ENCODE measurements at places on chromosomes 4 and X.
A peak's percentile ranks its signal among the peaks of the same experiment; 100 is the strongest.

GRCh38 chr4:105808750-105809041 is 86.6 kb upstream of the NPNT start:
- no peak for DNase-seq

DNA sequence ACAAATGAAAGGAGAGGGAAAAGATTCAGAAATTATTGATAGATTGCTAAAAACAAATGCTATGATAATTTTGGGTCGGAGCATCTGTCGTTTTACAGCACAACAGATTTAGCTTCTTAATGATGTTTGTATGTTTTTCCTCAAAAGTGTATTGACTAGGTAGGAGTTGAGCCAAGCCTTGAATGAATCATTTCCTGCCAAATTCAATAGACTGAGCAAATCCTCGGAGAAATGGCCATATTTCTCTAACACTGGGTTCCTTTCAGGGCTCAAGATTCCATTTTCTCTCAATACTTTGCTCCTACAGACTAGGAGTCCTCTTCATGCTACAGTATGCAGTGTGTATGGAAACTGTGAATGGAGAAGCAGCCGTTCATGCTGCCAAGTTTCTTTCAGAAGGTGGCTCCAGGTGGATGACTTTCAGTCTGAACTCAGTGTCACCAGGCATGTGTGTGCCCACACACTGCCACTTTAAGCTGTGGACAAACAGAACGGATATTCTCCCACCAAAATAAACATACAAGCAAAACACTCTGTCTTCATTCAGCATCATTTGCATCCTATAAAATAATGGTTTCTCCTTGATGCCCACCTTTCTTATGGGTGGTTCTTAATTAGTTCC is 146.0 kb downstream of the TBL1X start:
- no peak for DNase-seq

DNA sequence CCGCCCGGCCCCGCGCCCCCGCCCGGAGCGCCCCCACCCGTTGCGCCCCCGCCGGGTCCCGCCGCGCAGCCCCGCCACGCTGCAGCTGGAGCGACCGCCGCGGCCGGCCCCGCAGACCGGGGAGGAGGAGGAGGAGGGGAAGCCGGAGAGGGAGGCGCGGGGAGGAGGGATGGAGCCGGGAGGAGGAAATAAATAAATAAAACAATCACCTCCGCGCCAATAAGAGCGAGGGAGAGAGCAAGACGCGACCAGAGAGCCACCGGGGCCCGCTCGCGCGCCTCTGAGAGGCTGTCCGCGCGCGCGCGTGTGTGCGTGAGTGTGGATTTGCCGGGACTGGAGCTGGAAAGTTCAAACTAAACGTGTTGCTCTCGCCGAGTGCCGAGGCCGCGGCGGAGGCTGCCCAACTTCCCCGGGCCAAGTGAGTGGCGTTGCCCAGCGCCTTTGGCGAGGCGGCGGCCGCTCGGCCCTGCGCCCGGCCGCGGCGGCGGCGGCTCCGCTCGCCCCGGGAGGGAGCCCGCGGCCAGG is 2184.4 kb upstream of the TENM3 start:
- peak; percentile 51 for DNase-seq

DNA sequence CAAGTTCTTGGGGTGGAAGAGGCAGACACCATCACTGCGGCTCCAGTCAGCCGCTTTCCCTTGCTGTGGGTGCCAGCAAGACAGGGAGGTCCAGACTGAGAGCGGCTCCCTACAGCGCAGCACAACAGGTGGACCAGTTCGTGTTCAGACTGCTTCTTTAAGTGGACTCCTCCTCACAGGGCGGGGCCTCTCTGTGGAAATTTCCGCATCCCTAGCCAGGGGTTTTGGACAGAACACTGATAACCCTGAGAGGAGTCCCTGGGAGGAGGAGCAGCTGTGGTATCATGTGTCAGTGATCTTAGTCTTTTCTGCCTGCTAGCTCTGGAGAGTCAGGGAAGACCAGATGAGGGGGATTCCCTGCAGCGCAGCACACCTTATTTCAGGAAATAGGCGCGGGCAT is 48.5 kb downstream of the MAGEC2 start:
- no peak for DNase-seq

DNA sequence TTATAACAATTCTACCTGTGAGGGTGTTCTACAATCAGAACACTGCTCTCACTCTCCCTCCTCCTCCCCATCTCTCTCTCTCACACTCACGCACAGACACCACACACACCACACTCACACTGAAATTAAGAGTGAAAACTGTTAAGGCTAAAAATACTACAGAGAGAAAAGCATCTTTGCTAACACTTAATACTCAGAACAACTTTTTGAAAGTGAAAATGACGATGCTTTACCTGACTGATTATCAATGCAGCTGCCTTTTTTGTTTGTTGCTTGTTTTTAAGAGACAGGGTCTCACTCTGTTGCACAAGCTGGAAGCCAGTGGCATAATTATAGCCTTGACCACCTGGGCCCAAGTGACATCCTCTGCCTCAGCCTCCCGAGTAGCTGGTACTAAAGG is 222.4 kb downstream of the APBB2 start:
- no peak for DNase-seq

- DNase-seq, result peak; percentile 7
Measured at GRCh38 chr4:123832173-123833026, 435.8 kb downstream of the SPRY1 start.

DNA sequence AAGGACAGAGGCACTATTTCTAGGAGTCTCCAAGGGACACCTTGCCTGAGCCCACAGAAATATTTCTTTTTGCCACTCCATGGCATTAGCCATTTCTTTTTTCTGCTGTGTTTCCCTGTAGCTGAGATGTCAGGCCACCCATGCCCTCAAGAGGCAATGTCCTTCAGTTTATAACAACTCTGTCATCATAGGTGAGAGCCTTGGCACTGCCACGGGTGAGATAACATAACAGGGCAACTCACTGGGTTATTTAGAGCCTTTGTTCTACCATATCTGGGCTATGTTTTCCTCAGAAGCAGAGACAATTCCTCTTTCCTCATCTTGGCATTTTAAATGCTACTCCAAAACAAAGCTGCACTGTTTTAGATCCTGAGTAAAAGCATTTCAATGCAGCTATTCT is 99.9 kb upstream of the MAOA start:
- no peak for DNase-seq

DNA sequence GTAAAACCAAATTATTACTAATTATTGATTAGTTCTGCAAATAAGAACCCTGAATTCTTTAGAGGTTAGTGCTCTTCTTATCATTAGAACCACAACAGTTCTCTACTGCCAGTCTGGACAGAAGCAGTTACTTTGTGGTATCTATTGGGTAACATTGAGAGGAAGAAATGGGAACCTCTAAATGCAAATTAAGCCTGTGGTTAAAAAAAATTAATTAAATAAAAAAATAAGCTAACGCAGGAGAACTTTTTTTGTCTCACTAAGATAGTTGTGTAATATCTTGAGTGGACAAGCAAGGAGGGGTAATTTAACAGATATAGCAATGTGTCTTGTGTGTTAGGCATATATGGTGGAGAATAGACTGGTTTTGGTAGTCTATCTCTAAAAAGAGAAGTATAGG is 32.9 kb upstream of the TET2 start:
- no peak for DNase-seq

DNA sequence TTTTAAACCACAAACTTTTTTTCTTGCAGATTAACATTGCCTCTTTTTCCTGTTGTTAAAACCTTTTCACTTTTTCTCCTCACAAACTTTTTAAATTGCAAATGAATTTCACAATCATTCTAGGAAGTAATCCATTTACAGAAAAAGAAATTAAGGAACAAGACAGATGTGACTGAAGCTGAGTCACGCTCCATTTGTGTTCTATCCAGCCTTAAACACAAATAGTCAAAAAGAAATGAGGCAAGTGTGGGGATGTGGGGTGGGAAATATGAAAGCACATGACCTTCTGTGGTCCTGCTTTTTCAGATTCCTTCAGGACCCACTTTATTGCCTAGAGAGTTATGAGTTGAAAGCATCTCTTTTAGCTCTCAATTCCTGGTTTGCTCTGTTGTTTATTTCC is 197.0 kb downstream of the ADGRL3 start:
- DNase-seq, result no peak

DNA sequence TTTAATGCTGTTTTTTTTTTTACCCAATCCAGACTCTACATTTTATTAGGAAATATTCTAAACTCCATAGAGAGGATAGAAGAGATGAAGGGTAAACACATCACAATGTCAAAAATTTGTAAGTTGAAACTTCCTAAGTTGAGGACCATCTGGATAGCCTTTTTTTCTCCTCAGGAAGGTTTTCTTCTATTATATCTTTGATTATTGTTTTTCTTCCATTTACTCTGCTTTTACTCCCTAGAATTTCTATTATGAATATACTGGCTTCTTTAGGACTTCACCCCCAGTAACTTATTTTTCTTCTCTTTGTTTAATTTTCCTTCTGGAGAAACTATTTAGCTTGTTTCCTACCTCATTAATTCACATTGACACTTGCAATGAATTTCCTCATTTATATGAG is 71.2 kb upstream of the SLIT2 start:
- no peak for DNase-seq

- no peak for DNase-seq
Measured at GRCh38 chrX:134554291-134554690, 94.3 kb downstream of the HPRT1 start.

- DNase-seq, result no peak
Measured at GRCh38 chrX:45762699-45763647, 562.3 kb upstream of the DIPK2B start.

GRCh38 chr4:124790471-124790870 is 77.9 kb upstream of the ANKRD50 start:
- no peak for DNase-seq

GRCh38 chr4:177386278-177386815 is 55.9 kb downstream of the AGA start:
- no peak for DNase-seq

- no peak for DNase-seq
Measured at GRCh38 chr4:142155347-142155746, 519.0 kb downstream of the IL15 start.

GRCh38 chr4:3532751-3533422 is 665 bp upstream of the LRPAP1 start:
- DNase-seq, result no peak

DNA sequence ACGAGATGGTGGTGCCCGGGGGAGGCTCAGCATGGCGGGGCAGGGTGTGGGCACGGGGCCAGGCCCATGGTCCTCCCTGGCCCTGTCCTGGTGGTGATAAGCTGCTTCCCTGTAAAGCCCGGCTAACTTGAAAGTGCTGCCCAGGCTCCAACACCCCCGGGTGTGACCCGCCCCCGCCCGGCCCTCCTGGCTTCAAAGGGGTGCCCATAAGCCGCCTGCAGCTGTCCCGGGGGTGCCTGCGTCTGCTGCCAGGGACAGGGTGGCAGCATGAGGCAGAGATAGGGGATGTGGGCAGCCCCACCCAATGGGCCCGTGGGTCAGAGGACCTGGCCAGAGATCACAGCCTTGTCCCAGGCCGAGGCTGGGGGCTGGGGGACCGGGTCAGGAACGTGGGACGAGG is 18.1 kb downstream of the FGFRL1 start:
- no peak for DNase-seq

DNA sequence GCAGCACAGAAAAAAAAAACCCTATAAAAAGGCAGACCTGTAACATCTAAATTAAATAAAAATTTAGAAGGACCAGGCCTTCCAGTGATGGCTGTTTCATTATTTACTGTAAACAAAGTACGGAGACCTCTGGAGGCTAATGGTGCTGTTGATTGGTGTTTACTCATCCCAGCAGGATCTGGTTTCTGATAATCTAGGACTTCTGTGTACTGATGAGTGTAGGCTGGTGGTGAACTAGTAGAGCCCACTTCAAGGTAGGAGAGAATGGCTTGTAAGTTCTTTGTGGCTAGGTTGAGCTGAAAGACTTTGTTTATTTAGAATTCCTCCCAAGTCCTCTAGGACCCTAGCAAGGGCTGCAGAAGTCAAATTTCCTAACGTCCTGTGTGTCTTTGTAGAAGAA is 398.1 kb upstream of the PITX2 start:
- no peak for DNase-seq

DNA sequence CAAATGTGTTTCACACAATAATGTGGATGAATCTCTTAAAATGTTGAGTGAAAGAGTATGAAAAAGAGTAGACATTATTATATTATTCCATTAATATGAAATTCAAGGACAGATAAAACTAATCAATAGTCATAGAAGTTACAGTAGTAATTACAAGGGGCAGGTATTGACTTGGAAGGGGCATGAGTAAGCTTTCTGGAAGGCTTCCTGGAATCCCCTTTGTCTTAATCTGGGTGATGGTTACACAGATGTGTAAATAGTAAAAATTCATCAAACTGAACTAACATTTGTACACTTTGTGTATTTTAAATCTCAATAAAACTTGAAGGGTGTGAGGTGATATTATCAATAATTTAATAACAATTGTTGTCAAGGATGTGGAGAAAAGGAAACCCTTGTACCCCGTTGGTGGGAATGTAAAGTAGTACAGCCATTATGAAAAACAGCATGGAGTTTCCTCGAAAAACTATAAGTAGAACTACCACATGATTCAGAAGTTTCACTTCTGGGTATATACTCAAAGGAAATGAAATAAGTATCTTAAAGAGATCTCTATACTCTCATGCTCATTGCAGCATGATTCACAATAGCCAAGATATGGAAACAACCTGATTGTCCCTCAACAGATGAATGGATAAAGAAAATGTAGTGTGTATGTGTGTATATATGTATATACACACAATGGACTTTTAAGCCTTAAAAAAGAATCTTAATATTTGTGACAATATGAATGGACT is 96.9 kb upstream of the MID1IP1 start:
- DNase-seq, result no peak

- no peak for DNase-seq
Measured at GRCh38 chrX:6468706-6469105, 66.2 kb downstream of the VCX3A start.

- DNase-seq, result no peak
Measured at GRCh38 chr4:124610211-124610610, 102.3 kb downstream of the ANKRD50 start.

DNA sequence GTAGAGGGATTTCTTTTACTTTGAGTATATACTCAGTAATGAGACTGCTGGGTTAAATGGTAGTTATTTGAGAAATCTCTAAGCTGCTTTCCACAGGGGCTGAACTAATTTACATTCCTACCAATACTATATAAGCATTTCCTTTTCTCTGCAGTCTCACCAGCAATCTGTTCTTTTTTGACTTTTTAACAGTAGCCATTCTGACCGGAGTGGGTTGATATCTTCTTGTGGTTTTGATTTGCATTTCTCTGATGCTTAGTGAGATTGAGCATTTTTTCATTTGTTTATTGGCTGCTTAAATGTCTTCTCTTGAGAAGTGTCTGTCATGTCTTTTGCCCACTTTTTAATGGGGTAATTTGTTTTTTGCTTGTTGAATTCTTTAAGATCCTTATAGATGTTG is 43.3 kb downstream of the SPCS3 start:
- DNase-seq, result no peak

GRCh38 chrX:39730662-39731329 is 367.0 kb downstream of the BCOR start:
- peak; percentile 84 for DNase-seq

All from 8988T (cell line).